NCI-H1436 (cell line): ENCODE measurements at places on chromosomes 16 and 17.

DNA sequence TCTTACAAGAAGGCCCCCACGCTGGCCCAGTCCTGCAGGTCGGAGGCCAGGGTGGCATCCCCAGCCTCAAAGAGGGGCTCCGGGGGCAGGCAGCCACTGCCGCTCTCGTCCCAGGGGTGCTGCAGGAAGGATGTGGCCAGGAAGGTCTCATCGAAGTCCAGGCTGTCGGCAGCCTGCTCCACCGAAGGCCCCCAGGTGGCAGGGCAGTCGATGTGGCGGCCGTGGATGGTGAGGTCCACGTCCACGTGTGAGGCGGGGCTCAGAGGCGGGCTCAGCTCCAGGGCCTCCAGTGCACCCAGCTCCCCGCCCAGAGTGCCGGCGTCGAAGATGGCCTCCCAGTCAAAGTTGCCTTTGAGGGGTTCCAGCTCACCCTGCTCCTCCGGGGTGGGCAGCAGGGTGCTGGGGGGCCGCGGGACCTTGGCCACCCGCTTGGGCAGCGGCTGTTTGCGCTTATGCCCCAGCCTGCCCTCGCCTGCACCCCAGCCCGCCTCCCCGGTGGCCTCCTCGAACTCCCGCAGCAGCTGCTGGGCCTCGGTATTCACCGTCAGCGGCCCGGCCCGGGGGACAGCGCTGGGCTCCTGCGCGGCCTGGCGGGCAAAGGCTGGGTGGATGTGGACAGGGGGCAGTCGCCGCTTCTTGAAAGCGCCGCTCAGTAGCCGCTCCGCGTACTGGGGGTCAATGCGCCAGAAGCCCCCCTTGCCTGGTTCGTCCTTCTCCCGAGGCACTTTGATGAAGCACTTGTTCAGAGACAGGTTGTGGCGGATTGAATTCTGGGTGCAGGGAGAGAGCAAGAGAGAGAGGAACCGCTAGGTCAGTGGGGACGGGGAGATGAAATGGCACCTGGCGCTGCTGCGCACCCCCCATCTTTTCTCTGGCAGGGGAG lies 3.5 kb downstream of the FOXJ1 start:
- no peak for DNase-seq

- DNase-seq = no peak
Measured at GRCh38 chr17:42436391-42436790, 13.3 kb upstream of the CAVIN1 start.

GRCh38 chr16:88398170-88398873 lies 15.6 kb downstream of the ZNF469 start:
- DNase-seq = no peak

GRCh38 chr16:4870138-4870671 lies 22.9 kb downstream of the UBN1 start:
- DNase-seq = no peak

DNA sequence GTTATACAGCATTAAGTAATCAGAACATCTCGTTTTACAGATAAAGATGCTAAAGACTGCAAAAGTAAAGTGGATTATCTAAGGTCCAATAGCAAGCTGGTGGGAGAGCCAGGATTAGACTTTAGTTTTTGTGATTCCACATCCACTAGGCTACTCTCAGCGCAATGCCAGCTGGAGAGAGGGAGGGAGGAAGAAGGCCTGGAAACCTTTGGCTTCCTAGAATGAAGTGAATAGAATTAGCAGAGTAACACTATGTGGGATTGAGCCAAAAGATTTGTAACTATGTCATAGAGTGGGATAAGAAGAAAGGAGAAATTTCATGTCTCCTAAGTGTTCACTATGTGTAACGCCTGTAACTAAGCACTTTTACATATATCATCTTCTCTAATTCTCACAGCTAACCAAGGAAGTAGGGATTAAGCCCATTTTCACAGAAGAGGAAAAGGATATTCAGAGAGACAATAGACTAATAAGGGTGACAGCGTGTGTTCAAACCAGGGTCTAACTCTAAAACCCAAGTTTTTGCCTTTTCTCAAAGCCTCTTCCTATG lies 25.4 kb upstream of the NSRP1 start:
- DNase-seq = no peak

- no peak for DNase-seq
Measured at GRCh38 chr17:37273409-37274051, 102.3 kb upstream of the C17orf78 start.
